T follicular helper cell (primary cell): ENCODE measurements at places on chromosomes 4 and X.

GRCh38 chr4:140675599-140676231 lies 80.5 kb downstream of the TBC1D9 start:
- no peak for DNase-seq

- DNase-seq, result no peak
These were observed 40.6 kb downstream of the ABLIM2 start for GRCh38 chr4:8118035-8118434.

DNA sequence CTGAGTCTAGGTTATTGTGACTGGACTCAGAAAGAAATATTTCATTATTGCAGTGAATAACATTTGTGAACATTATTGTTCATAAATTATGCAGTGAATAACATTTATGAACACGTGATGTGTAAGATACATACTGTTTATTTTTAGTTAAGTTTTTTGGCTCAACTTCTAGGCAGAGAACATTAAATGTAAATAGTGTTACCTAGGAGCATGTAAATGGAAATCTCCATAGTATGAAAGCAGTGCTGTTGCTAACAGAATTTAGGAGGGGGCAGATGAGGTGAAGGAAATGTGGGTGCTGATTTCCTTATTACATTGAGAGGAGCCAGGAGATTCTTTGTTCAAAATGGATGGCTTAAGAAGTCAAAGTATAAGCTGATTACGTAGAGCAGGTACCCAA lies 45.0 kb downstream of the HTT start:
- DNase-seq, result no peak

GRCh38 chr4:17577665-17578481 lies 875 bp downstream of the LAP3 start:
- DNase-seq, result peak; percentile 26

GRCh38 chr4:71549516-71550160 lies 210.8 kb downstream of the SLC4A4 start:
- no peak for DNase-seq

GRCh38 chr4:153771046-153771445 lies 11.2 kb upstream of the RNF175 start:
- no peak for DNase-seq

GRCh38 chr4:6908432-6909112 lies 1.1 kb upstream of the TBC1D14 start:
- no peak for DNase-seq

GRCh38 chr4:127049526-127049925 lies 583.2 kb upstream of the INTU start:
- DNase-seq, result no peak

- peak; percentile 24 for DNase-seq
These were observed 78.1 kb upstream of the PAGE3 start for GRCh38 chrX:55342533-55343501.

GRCh38 chr4:183201331-183201730 lies 102.3 kb downstream of the WWC2 start:
- no peak for DNase-seq

GRCh38 chr4:145820407-145820806 lies 118.2 kb downstream of the ZNF827 start:
- DNase-seq, result no peak

- DNase-seq, result no peak
These were observed 39.8 kb downstream of the BBS12 start for GRCh38 chr4:122772311-122772710.

GRCh38 chr4:40311811-40312346 lies 23.3 kb upstream of the CHRNA9 start:
- no peak for DNase-seq

DNA sequence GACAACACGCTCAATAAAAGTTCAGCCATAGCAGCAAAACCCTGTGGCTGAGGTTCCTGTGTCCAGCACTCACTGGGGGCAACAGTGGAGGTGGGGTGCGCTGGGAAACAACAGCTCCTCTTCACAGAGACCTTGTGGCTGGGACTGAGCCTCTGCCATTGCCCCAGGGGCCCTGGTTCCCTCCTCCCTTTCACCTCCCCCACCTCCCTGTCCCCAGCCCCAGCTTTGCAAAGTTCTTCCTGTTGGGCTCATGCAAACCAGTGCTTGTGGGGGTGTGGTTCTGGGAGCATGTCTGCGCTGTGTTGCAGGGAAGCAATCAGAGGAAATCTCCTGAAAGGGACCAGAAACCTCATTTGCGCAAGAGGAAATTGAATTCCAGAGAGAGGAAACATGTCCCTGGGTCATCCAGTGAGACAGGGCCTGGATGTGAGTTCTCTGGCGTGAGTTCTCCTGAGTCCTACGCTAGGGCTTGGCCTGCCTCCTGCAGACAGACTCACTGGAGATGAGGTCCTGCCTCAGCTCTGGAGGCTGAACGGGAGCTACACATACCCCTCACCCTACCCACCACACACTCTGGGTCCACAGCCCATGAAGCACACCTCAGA lies 7.4 kb downstream of the FATE1 start:
- DNase-seq, result no peak

GRCh38 chr4:184344899-184345572 lies 127.4 kb upstream of the ENPP6 start:
- DNase-seq, result no peak

GRCh38 chrX:104137496-104137895 lies 19.3 kb downstream of the SLC25A53 start:
- DNase-seq, result no peak

DNA sequence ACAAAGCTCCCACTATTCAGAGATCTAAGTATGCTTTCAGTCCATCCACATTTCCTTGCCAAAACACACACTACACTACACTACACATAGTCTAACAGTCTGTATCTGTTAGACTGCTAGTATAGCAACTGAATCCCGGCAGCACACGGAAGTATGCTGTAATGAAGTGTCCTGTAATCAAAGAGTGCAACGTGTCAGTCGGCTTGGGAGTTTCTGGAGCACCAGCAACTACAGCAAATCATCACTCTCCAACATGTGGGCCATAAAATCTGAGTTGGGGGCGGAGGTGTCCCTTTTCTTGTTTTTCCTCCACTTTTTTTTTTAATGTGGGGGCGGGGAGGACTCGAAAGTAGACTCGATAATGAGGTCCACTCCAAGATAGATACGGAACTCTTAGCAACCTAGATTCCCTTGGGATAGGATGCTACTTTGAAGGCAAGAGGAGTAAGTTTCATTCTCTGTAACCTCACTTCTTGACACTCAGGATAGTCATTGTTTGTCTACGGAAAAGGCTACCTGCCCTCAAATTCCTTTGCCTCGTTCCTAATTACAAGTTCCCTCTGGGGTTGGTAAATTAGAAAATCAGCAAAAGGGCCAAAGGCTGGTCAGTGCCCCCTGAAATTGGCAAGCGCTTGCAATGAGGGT lies 722 bp downstream of the SLC10A7 start:
- no peak for DNase-seq

DNA sequence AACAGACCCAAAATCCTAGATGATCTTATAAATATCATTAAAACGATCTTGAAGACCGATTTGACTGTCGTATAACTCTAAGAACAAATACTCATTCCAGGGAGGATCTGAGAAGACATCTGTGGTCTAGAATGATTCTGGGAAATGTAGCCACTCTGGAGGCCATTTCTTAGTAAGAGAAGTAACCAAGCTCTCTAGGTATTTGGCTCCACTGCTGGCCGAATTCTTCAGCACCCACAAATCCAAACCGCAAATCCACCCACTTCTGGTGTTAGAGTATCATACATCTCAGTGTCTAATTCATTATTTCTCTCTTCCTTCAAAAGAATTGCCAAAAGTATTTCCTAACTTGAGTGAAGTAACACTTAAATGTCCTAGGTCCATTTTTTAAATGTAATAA lies 23.9 kb downstream of the KLHL5 start:
- DNase-seq, result no peak

DNA sequence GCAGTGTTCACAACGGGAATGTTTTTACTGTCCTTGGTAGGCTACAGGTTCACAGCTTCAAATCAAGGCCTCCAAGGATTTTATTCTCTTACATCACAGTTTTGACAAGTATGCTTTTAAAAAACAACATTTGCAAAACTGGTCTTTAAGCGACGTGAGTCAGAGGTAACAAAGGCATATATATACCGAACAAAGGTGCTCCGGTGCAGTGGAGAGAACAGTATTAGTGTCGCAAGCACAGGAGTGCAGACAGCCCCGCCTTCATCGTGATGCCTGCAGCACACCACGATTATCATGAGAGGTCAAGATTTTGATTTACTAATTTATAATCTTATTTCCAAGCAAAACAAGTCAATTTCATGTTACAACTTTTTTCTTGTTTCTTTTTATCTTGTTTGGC lies 90.8 kb downstream of the GATB start:
- DNase-seq, result no peak

- no peak for DNase-seq
These were observed 402.8 kb upstream of the NWD2 start for GRCh38 chr4:36841583-36842326.

DNA sequence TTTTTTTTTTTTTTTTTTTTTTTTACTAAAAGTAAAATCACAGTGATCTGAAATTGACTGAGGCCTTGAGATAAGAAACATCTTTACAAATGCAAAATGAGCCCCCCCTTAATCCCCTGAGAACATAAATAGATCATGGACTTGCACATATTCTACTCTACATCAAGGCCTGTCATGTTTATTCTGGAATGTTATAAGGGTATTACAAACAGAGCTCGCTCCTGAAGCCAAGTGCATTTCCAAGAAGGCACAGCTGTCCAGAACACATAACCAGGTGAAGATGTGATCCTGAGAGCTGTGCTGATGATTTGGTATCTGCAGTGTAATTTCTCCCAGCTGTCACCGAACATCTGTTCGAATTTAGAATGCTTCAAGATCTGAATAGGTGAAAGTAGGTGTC lies 384.5 kb downstream of the GPAT3 start:
- DNase-seq, result no peak

DNA sequence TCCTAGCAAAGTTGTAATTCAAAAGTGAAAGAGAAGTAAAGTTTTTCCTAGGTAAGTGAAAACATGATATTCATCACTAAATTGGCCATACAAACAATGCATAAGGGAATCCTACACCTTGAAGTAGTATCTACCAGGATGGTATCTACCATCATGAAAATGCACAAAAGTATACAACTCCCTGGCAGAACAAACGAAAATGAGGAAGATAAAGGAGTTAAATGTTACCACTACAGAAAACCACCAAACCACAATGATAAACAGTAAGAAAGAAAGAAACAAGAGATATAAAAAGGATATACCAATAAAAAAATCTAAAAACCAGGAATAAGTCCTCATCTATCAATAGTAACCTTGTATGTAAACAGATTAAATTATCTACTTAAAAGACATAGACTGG lies 26.9 kb downstream of the GK2 start:
- no peak for DNase-seq

GRCh38 chr4:153963216-153963615 lies 174.3 kb upstream of the SFRP2 start:
- DNase-seq, result no peak

DNA sequence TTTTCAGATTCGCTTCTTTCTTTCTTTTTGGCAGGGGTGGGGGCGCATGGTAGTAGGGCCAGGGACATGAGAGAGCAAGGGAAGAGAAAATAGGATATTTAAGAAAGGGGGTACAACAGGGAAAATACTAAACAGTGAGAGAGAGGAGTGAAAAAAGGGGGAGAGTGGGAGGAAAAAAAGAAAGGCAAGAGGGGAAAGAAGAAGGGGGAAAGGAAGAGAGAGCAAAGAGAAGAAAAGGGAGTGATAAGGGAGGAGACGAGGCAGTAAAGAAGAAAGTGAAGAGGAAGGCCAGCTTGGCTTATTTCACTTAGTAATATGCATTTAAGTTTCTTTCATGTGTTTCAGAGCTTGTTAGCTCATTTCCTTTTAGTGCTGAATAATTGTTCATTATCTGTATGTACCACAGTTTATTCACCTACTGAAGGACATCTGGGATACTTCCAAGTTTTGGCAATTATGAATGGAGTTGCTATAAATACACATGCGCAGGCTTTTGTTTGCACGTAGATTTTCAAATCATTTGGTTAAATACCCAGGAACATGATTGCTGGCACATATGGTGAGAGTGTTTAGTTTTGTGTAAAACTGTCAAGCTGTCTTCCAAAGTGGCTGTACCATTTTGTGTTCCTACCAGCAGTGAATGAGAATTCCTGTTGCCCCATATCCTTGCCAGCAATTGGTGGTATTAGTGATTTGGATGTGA lies 37.3 kb downstream of the CASP6 start:
- DNase-seq, result no peak

DNA sequence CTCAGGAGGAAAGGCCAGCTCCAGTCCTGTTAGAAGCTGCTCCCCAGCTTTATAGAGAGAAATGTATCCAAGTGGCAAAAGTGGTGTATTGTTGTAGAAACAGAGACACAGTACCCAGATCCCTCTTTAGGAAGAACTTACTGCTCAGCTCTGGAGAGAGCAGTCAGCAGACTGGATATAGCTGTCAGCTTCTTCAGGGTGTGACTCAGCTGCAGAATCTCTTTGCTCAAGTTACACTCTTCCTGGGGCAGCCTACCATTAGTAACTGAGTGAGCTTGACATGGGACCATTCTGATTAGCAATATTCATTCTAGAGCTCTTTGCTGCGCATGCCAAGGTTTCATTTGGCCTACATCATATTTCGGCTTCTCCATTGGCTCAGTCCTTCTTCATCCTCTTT lies 40.5 kb downstream of the ATP1B4 start:
- no peak for DNase-seq

GRCh38 chr4:121183361-121183760 lies 19.2 kb upstream of the TNIP3 start:
- DNase-seq, result no peak

- no peak for DNase-seq
These were observed 335.3 kb downstream of the PABPC4L start for GRCh38 chr4:133866328-133866699.

DNA sequence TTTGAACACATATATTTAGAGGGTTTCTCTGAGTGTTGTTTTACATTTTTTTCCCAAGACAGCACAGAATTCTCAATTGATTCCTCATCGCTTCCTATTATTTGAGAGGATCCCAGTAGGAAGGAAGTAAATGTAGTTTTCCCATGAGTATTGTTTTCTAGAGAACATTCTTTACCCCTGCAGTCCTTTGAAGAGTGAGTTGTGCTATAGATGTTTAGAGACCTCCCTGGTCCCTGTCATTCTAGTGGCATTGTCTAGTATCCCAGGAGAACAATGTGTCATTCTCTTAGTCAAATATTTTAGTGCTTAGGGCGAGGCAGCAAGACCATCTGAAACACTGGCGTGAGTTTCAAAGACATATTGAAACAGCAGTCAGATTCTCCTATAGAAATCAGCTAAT lies 32.5 kb downstream of the SORBS2 start:
- DNase-seq, result no peak

GRCh38 chrX:40130207-40130606 lies 32.4 kb upstream of the BCOR start:
- DNase-seq, result no peak
